ENCODE measurements at places on chromosomes 3 and 15. TPM values are rescaled to one million over a fixed set of nuclear protein-coding genes. Genes with fewer than 3 reads are reported as not detected.

DNA sequence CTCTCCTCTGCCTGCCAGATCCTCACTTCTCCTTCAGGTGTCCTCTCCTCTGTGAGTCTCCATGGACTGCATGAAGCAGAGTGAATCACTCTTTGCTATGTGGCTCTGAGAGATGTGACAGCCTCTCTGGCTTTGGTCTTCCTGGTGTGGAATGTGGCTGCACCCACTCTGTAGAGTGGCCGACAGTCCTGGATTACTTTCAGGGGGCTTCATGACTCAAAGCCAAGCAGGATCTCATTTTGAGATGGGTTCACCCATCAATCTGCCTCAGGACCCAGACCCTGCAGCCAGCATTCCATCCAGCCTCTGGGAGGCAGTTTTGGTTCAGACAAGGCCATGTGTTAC, 221.9 kb upstream of the LYSMD4 start:
- no peak for DNase-seq

DNA sequence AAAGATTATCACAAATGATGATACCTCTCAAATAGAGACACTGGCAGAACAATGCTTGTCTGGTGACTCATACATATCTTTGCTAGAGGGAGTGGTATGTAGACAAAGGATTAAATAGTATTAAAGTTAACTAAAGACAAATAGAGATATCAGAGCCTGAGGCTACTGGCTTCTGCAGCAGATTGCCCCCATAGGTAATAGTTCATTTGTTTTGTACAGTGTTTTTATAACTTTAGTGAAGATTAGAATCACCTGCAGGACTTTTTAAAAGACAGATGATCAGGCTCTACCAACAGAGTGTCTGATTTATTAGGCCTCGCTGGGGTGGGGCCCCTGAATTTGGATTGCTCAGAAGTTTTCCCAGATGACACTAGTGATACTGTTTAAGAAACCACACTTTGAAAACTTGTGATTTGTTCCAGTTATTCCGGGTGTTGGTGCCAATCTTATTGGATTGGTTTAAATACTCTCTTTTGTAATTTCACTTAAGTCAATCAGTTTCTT, 96.4 kb downstream of the NAALADL2 start:
- DNase-seq, result no peak

- no peak for DNase-seq
Measured at GRCh38 chr3:106033654-106034053, 164.8 kb upstream of the CBLB start.

GRCh38 chr15:67070150-67070549, 4.7 kb downstream of the SMAD3 start:
- DNase-seq, result no peak

DNA sequence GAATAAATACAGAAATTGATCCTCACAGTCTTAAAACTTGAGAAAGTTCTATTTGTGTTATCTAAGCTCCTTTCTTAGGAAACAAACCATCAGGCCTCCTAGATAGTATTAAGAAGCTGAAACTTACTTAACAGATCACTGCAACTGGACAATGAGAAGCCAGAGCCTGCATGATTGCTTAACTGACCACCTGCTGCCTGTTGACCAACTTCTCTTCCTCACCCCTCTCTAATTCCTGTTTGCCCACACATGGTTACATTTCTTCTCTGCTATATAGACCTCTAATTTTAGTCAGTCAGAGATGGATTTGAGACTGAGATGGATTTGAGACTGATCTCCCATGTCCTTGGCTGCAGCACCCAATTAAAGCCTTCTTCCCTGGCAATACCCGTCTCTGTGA, 13.5 kb downstream of the CCPG1 start:
- DNase-seq, result no peak

GRCh38 chr15:81256916-81257315, 60.2 kb downstream of the IL16 start:
- DNase-seq, result no peak

DNA sequence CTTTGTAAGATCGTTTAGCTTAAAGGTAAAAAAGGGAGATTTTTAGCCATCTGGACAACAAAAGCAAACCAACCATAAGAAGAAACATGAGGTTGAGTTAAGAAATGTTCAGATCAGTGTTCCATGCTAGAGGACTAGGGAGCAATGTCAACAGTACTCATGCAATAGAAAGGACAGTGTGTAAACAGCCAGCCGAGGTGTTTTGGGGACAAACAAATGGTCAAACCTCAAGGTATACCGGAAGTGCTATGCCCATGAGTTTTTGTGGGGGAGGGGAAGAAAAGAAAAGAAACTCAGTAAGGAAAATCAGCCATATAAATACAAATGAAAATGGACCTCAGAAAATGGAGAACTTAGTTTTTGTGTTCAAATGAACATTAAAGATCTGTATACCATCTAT, 289.5 kb upstream of the GRM7 start:
- no peak for DNase-seq

GRCh38 chr3:86658876-86659275, 332.1 kb downstream of the VGLL3 start:
- no peak for DNase-seq

DNA sequence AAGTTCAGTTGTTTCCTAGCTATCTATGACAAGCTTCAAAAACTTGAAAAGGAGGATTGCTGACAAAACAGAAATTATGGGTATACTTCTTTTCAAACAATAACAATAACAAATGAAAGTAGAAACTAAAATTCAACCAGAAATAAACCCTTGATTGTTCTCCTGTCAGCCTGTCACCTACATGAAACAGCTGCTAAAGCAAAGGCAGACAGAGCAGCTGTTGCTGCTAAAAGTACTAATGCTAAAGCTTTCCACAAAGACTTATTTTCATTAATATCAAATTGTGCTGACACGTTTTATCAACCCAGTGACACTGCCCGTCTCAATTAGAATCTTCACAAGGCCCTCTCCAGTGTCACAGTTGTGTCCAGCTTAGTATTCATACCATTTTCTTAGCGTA, 533.2 kb upstream of the GBE1 start:
- no peak for DNase-seq

DNA sequence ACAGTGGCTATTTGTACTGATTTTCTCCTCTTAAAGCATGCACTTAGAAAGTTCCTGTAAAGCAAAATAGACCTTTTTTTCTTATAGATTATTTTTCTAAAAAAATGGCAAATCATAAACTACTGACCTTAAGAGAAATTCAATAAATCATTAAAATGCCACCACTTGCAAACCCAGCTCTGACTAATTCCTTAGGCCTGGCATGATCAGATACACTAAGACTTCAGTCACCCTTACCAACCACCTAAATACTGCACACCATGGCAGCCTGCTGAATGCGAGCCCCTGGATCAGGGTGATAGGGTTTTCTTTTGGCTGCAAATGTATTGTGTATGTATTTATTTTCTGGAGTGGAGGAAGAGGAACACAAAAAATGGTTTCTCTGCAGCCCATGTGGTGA, 370.6 kb upstream of the TBL1XR1 start:
- no peak for DNase-seq

Gene GOLGA6D
- not detected for polyA plus RNA-seq

Gene FAM107A
- 0.02 TPM for polyA plus RNA-seq

Gene AADACL2
- not detected for polyA plus RNA-seq

Gene CEMIP
- 221 TPM for polyA plus RNA-seq

Gene CLDN11
- 445 TPM for polyA plus RNA-seq

Gene GOLGA8G
- not detected for polyA plus RNA-seq

Gene RBP2
- polyA plus RNA-seq, result not detected

Gene PPARG
- 33.8 TPM for polyA plus RNA-seq

Gene MUSTN1
- polyA plus RNA-seq, result not detected

Gene PRSS50
- polyA plus RNA-seq, result not detected

All from AG04450 (cell line).